Glomerular endothelial cell (primary cell): ENCODE measurements at places on chromosomes 11 and 22. TPM values are rescaled to one million over a fixed set of nuclear protein-coding genes. Genes with fewer than 3 reads are reported as not detected.

The DUSP18 gene
- total RNA-seq, result 16.5 and 23.4 TPM in 2 replicates

DNA sequence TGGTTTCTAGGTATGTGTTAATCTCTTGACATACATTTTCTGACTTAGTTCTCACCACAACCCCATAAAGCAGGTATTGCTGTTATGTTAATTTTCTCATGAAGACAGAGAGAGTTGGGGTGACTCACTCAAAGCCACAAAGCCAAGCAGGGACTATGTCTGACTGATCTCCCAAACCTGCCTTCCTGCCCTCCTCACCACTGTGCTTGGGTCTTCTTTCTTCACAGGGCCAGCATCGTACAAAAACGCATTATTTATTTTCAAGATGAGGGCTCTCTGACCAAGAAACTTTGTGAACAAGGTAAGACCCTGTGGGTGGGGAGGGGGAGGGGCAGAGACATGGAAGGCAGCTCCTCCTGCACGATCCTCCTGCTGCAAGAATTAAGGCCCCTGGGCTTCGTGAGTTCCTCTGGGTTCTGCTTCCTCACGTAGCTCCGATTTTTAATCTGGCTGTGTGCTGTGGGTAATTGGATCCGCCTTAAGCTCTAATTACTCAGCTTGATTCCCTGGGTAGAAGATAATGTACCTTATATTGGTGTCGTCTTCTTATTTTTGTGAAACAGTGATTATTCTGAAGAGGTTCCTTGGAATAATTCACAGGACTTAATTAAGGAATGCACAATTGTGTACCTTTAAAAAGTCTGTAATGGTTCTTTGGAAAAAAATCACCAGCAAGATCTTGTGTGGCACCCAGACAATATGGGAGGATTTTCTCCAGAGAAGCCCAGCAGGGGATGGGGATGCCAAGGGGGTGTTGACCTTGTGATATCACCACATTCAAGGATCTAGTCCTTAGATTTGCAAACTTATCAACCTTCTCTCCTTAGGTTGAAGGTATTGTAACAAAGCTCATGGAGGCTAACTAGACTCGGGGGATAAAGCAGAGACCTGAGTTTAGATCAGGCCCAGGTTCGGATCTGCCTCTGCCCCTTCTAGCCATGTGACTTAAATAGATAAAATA is 112.9 kb downstream of the SPON1 start:
- DNase-seq, result no peak

GRCh38 chr11:12485328-12485727 is 108.0 kb downstream of the PARVA start:
- DNase-seq, result no peak

DNA sequence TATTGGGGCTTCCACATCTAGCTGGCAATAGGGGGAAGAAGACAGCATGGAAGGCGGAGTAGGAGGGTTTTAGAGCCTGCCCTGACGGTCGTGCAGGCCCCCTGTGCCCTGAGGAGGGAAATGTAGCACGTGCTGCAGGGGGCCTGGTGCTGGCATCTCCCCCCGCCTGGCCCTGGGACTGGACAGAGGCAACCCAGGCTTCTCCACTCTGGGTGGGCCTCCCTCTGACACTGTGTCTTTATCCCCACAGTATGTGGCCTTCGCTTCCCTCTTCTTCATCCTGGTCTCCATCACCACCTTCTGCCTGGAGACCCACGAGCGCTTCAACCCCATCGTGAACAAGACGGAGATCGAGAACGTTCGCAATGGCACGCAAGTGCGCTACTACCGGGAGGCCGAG is 36.8 kb downstream of the KCNC1 start:
- DNase-seq, result no peak

GRCh38 chr11:109112261-109112660 is 309.7 kb upstream of the C11orf87 start:
- DNase-seq, result no peak
